ENCODE measurements at places on chromosomes 7 and 10.

DNA sequence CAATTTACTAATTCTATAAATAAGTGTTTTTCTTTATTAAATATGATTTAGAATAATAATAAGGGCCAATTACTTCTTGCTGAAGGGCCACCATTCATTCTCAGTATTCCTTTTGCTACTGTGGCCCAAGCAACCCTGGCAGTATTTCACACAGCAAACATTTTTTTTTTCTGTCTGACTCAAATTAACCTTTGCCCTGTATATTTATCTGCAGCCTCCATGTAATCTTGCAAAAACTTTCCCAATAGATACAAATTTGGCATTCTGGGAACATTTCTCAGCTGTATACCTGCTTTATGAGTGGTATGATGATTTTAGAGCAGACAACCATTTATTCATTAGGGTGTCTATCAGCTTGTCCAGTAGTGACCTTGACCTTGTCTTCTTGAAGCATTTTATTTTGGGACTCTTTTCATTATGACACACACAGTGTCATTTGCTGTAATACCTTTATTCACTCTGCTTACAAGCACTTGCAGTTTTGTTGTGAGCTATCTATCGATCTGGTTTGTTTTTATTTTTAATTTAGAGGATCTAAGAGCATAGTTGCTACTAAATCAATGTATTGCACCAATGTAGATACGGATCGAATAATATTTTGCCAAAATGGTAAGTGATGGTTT, 159.7 kb upstream of the PLXDC2 start:
- no peak for DNase-seq

- no peak for DNase-seq
Measured at GRCh38 chr7:98223351-98223897, 12.2 kb downstream of the BHLHA15 start.

DNA sequence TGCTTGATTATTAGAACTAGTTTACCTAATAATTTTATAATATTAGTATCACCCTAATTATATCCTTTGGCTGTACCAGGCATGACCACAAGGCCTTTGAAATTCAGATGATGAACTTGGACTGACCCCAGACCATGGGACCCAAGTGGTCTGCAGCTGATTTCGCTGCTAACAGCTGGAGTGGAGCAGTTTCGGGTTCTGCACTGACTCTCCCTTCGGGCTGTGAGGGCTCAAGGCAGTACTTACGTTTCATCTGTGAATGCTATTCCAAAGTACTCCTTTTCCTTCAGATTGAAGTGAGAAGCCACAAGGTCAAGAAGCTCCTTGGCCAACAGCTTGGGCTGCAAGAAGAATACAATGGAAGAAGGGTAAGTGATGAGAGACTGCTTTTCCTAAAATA, 223.8 kb downstream of the PRPF18 start:
- DNase-seq = no peak

- DNase-seq = no peak
Measured at GRCh38 chr10:100934084-100934659, 21.4 kb downstream of the SLF2 start.

DNA sequence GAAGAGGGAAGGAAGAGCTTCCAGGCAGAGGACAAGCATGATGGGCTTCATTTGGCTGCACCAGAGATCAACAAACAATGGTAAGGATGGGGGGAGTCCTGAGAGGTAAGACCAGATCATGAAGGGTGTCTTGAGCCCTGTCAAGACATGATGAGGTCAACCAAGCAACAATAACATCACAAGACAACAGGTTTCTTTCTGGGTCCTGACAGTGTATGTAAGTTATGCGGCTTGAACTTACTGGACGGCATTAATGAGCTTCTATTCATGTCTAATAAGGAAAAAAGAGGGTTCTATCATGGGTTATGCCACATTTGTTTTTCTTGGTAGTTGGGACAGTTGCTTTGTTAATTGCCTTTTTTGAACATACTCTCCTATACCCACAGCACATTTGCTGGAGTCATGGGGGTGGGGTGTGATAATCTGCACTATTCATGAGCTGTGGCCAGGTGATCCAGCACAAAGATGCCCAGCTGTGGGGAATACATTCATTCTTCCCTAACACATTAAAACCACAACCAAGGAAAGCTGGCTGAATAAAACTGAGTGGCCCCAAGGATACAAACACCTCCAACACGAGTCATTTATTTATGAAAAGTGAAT, 168.8 kb upstream of the KLF14 start:
- no peak for DNase-seq

- no peak for DNase-seq
Measured at GRCh38 chr7:45162311-45162845, 4.8 kb downstream of the RAMP3 start.

- DNase-seq = no peak
Measured at GRCh38 chr10:114962441-114962840, 24.4 kb downstream of the TRUB1 start.

DNA sequence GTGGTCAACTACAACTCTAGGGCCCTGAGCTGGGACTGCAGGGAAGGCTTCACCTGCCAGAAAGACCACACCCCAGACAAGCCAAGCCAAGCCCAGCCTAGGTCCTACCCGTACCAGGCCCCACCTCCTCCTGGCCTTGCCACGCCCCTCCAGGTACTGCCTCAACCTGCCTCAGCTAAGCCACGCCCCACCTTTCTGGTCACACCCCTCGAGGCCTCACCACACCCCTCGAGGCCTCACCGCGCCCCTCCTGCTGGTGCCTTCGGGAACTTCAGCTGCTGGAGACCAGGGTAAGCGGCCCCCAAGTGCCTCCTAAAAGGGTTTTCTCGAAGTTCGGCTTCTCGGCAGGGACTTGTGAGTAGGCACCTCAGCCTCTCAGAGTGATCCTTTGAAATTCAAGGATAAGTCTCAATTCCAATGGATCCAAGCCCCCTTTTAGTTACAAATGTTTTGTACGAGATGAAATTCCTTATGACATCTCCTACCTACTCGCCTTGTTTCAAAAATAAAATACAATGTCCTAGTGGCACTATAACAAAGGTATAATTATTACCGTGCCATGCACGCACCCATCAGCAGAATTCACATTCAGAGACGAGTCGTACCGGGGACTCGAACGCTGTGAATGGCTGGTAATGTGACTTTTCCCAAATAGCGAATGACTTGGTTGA, 171.2 kb downstream of the ARHGAP21 start:
- no peak for DNase-seq

GRCh38 chr7:41451826-41452225, 251.1 kb downstream of the INHBA start:
- DNase-seq = no peak

GRCh38 chr7:44604941-44605340, 1.5 kb upstream of the OGDH start:
- DNase-seq = no peak

- DNase-seq = no peak
Measured at GRCh38 chr10:25263931-25264330, 89.1 kb downstream of the GPR158 start.

- no peak for DNase-seq
Measured at GRCh38 chr7:158791107-158791506, 38.2 kb downstream of the ESYT2 start.

DNA sequence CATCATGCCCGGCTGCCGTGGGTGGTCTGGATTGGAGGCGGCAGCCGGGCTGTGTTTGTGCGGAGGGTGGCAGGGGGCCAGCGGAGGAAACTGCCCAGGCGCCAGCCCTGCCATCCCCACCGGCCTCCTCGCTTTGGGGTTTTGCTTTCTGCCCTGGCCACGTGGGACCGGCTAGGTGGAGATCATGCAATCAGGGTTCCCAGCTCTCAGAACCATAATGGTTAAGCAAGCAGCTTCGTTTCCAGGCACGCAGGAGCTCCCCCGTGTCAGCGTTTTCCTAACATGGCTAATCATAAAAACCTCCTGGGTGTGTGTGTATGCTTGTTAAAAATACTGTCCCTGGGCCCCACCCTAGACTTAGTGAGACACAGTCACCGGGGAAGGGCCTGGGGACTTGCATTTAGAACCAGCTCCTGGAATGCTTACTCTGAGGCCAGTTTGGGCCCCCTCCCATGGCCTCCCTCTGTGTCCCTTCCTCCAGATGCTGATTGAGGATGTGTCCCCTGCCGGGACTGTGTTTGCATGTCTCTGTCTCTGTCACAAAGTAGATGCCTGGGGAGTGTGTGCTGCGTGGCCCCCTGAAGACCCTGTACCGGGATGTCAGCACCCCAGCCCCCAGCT, 119.3 kb downstream of the CUX1 start:
- no peak for DNase-seq

DNA sequence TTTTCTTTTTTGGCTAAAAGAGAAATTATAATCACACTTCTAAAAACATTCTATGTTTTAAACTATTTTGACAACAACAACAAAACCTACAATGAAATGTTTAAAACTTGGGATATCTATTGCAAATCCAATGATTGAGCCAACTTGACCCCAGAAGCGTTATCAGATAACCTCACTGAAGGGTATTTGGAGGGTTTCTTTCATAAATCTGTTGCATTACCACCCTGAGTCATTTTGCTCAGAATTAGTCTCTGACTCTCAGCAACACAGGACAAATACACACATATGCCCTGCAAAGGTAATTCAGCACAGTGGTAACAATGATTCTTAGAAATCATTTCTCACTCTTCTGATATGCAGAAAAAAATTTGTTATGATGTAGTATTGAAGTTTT, 2.3 kb upstream of the COL1A2 start:
- no peak for DNase-seq

- DNase-seq = no peak
Measured at GRCh38 chr7:29319719-29320521, 125.3 kb downstream of the CHN2 start.

- DNase-seq = no peak
Measured at GRCh38 chr7:74439541-74439940, 14.2 kb upstream of the GTF2IRD1 start.

- no peak for DNase-seq
Measured at GRCh38 chr10:34408956-34409355, 406.1 kb downstream of the PARD3 start.

DNA sequence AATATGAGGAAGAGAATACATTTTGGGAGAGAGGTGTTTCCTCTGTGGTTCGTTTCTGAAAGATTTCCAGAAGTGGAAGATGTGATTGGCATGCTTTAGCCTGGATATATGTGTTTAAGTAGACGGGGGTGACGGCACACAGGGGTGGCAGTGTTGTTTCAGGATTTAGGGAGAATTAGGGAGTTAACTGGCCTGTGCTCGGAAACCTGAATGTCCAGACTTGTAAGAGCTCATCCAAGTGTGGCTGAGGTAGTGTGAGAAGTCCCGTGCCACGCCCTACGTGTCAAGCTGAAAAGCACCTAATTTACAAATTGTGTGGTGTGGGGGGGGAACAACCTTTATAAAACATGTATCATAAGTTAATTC, 1.1 kb downstream of the RALA start:
- DNase-seq = no peak

- no peak for DNase-seq
Measured at GRCh38 chr7:133769668-133770067, 357.5 kb upstream of the LRGUK start.

DNA sequence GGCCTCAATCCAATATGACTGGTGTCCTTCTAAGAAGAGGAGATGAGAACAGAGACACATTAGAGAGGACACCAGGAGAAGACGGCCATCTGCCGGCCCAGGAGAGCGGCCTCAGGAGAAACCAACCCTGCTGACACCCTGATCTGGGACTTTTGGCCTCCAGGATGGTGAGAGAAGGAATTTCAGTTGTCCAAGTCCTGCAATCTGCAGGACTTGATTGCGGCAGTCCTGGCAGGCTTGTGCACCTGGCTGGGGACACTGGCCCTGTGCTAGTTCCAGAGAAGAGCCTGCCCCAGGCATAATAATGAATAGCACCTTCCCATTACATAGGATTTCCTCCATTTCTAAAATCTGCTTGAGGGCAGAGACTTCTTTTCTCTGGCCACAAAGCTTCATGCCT, 409.9 kb upstream of the SHH start:
- DNase-seq = no peak

DNA sequence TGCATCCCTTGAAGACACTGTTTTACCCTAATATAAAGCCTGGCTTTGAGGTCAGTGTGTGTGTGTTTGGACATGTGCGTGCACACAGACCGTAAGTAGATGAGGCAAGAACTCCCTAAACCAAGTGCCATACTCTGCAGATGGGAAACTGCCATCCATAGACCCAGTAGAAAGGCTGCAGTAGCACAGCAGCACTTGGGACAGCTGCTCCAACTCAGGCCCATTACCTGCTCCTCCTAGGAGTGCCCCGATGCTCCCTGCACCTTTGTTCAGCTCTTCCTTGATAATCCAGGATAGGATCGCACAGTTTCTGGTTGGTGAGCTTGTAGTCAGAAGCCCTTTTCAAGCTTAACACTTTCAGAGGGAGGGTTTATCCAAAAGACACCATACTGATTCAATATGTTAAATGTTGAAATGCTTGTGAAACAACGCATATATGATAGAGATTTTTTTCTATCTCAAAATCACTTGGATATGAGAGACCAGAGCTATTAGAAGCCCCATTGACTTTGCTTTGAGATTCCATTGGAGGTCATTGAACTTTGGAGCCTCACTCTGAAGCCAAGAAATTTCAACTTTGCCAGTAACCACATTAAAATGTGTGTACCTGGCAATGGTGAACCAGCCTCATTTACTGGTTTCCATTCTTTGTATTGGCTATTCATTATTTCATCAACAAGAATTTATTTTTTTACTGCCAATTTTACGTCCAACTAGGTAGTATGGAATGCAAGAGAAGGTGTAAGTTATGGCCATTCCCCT, 757.0 kb upstream of the GALNT17 start:
- no peak for DNase-seq

GRCh38 chr10:59891936-59892335, 14.4 kb downstream of the CCDC6 start:
- no peak for DNase-seq

DNA sequence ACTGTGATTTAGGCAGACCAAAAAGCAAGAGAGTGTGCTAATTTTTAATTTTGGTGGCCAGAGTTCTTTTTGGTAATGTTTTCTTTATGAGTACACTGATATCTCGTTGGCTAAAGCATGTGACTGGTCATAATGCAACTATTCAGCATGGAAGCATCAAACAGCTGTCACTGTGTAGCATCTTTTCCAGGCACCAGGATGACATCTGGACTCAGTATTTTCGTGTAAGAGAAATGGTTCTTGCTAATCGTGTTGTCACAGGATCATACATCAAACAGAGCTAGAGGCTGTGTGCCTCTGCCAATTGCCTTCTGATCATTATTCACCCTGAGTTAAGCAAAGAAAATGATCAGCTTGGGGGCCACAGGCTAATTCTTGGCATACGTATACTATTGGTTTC, 118.9 kb downstream of the SND1 start:
- no peak for DNase-seq

GRCh38 chr7:51000956-51001355, 218.3 kb upstream of the GRB10 start:
- no peak for DNase-seq

DNA sequence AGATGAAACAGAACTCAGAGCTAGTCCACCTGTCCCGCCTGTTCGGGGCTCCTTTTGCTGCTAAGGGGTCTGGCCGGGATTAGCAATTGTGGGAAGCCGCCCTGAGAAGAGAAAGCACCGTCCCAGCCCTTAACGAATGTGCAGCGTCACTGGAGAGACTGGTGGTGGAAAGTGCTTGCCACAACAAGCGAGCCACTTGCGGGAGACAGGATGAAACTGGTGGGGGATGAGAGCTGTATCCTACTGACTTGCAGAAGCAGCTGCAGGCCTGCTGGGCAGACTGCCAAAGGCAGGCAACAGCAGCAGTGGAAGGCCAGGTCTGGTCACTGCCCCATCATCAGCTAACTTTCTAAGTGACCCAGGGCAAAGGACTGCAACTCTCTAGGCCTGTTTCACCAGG, 95.4 kb downstream of the FAM53B start:
- peak; percentile 30 for DNase-seq
